Lower leg skin (tissue), 4 donors: ENCODE measurements at places on chromosomes 13 and 19. TPM values are rescaled to one million over a fixed set of nuclear protein-coding genes. Genes with fewer than 3 reads are reported as not detected.

- DNase-seq: no peak
These were observed 31.1 kb upstream of the CYP2S1 start for GRCh38 chr19:41161903-41162302.

Gene PSG6
- total RNA-seq: not detected

Gene C19orf38
- 0.42 TPM for total RNA-seq

Gene JAK3
- total RNA-seq: 4.0 TPM

Gene SPRY2
- 36.0 TPM for total RNA-seq

GRCh38 chr13:51494156-51494555 is 41.3 kb upstream of the INTS6 start:
- DNase-seq: no peak

Gene MCEMP1
- not detected for total RNA-seq
